Foreskin keratinocyte (primary cell): ENCODE measurements at places on chromosomes 5 and 9. TPM values are rescaled to one million over a fixed set of nuclear protein-coding genes. Genes with fewer than 3 reads are reported as not detected.
A peak's percentile ranks its signal among the peaks of the same experiment; 100 is the strongest.

GRCh38 chr9:121650217-121651007 is 1.0 kb upstream of the DAB2IP start:
- no peak for DNase-seq

DNA sequence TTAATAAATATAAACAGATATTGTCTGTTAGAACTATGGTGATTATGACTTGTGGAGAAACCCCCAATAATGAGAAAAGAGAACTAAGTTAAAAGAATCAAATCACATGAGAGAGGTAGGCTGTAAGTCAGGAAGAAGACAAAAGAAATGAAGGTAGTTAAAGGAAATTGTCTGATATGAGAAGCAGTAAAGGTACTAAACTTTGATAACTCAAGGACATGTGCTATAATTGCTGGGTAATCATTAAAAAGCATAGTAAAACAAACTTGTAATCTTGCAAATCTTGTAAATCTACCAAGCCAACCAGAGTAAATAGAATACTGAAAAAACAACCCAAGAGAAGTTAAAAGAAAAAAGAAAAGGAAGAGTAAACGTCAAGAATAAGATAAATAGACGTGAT is 207.0 kb upstream of the CTNND2 start:
- DNase-seq, result no peak

- peak; percentile 92 for DNase-seq
Measured at GRCh38 chr9:86282979-86283535, 719 bp upstream of the ISCA1 start.

CRHBP gene
- not detected in 2 replicates for total RNA-seq
